ENCODE measurements at places on chromosomes 2 and 18.

DNA sequence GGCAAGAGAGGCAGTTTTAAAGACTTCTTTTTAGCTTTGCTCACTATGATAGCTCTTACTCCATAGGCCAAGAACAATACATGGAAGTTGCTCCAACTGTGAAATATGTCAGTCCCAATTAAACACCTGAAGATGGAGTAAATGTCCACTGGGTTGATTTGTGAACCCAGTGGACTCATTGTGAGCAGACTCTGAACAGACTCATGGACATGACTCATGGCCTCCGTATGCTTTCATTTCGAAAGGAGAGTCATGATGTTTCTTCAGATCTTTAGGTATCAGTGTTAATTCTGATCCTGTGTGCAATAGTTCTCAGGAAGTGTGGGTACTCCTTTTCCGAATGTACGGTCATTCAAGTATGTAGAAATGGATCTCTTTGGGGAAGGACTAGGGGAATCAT is 5.4 kb upstream of the CWC22 start:
- no peak for DNase-seq
- H3K27me3 ChIP-seq: no peaks in the 10 kb centered on the region
- H3K27ac ChIP-seq: no peak overlapping the region

- H3K36me3 ChIP-seq: no peaks in the 10 kb centered on the region
- no peak for DNase-seq
Observed at GRCh38 chr2:153971855-153972254, 100.1 kb downstream of the GALNT13 start.

GRCh38 chr2:141940709-141941108 is 190.1 kb downstream of the LRP1B start:
- H3K36me3 ChIP-seq: no peaks in the 10 kb centered on the region
- no peak overlapping the region for H3K4me3 ChIP-seq
- H3K4me1 ChIP-seq: no peaks in the 10 kb centered on the region
- H3K27me3 ChIP-seq: no peaks in the 10 kb centered on the region
- DNase-seq: no peak

DNA sequence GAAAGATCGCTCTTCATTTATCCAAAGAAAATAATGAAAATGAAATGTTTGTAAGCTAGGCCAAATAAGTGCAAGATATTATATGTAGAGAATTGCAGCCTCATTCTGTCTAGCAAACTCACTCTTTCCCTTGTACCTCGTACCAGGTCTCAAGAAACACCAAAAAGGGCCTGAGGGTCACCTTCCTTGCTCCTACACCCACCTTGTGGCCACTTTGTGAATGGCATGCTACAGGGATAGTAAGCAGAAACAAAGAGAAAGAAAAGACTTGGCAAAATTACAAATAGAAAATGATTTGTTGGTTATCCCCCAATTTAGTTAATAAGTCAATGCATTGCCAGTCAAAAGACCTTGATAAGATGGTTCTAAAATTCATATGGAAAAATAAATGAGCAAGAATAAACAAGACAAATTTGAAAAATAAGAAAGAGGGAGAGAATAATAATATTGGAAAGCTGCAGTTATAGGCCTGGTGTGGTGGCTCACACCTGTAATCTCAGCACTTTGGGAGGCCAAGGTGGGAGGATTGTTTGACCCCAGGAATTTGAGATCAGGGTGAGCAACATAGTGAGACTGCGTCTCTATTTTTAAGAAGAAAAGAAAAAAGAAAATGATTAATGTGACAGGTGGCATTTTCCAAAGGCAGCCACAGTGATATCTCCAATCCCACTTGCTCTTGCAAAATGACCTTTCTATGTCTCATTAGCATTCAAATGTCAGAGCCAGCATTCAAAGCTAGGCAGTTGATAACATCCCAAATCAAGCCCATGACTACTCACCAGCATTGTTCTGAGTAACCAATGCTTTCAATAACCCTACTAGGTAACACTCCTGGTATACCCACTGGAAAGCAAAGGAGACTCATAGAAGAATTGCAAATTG is 38.8 kb upstream of the BMP10 start:
- H3K4me3 ChIP-seq: no peak overlapping the region
- DNase-seq: peak; percentile 62
- peaks cover 33% of the 10 kb centered on the region for H3K4me1 ChIP-seq
- H3K36me3 ChIP-seq: peaks cover 3% of the 10 kb centered on the region
- H3K27me3 ChIP-seq: no peaks in the 10 kb centered on the region

DNA sequence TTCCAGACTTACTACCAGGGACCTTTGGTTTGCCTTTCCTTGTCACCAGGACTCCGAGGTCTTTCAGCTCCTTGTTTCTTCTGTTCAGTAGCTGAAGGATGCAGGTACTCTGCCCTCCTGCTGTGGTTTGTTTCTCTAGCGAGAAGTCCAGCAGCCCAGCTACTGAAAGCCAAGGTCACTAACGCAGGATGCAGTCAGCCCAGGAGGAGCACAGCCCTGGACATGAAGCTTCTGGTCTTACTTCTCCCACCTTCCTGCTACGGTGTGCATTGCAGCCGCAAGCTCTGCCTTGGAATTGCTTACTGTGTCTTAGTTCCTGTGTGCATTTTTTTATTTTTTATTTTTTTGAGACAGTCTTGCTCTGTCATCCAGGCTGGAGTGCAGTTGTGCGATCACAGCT is 62.4 kb downstream of the DGKD start:
- peak overlapping the region; percentile 18 for H3K27ac ChIP-seq
- no peak for DNase-seq
- H3K4me1 ChIP-seq: peaks cover 72% of the 10 kb centered on the region
- peaks cover 42% of the 10 kb centered on the region for H3K36me3 ChIP-seq
- H3K4me3 ChIP-seq: no peak overlapping the region

GRCh38 chr2:36322108-36322507 is 33.5 kb upstream of the CRIM1 start:
- no peak overlapping the region for H3K4me3 ChIP-seq
- H3K36me3 ChIP-seq: no peaks in the 10 kb centered on the region
- no peak overlapping the region for H3K27ac ChIP-seq

GRCh38 chr2:11019614-11020013 is 107.9 kb downstream of the KCNF1 start:
- no peak overlapping the region for H3K27ac ChIP-seq
- no peak for DNase-seq
- peaks cover 9% of the 10 kb centered on the region for H3K27me3 ChIP-seq
- H3K36me3 ChIP-seq: no peaks in the 10 kb centered on the region

DNA sequence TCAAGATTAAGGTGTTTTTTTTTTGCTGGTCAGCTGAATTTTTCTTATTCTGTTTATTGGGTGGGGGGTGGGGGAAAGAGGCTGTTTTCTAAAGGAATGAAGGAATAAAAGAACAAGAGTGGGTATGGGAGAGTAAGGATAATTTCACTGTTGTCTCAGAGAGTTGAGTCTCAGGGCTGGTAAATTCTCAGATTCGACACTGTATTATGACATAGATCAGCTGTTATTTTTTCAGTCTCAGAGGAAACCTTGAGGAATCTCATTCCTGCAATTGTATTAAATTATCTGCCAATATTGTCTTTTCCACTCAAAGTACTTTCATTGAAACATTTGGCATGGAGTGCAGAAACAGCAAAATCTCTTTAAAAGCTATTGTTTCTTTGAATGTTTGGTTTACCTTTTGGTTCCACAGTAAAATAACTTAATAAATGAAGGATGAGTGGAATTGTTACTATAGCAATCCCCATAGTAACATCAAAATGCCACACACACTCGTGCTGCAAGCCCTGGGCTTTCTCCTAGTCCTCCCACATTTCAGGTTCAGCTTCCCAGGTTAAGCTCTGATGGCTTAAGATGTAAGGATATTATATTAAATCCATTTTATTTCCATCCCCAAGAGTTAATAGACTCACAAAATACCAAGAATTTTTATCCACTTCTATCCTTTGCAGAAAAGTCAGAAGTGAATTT is 478.7 kb upstream of the TCF4 start:
- no peak overlapping the region for H3K27ac ChIP-seq
- H3K36me3 ChIP-seq: no peaks in the 10 kb centered on the region
- no peaks in the 10 kb centered on the region for H3K27me3 ChIP-seq
- no peak overlapping the region for H3K4me3 ChIP-seq
- H3K4me1 ChIP-seq: no peaks in the 10 kb centered on the region

- H3K4me3 ChIP-seq: no peak overlapping the region
- H3K36me3 ChIP-seq: peaks cover 5% of the 10 kb centered on the region
- peaks cover 1% of the 10 kb centered on the region for H3K27me3 ChIP-seq
Observed at GRCh38 chr2:61762292-61762691, 91.6 kb downstream of the FAM161A start.

- DNase-seq: no peak
- H3K36me3 ChIP-seq: no peaks in the 10 kb centered on the region
- H3K27ac ChIP-seq: no peak overlapping the region
- no peak overlapping the region for H3K4me3 ChIP-seq
Observed at GRCh38 chr2:227025510-227025909, 138.5 kb downstream of the COL4A4 start.

DNA sequence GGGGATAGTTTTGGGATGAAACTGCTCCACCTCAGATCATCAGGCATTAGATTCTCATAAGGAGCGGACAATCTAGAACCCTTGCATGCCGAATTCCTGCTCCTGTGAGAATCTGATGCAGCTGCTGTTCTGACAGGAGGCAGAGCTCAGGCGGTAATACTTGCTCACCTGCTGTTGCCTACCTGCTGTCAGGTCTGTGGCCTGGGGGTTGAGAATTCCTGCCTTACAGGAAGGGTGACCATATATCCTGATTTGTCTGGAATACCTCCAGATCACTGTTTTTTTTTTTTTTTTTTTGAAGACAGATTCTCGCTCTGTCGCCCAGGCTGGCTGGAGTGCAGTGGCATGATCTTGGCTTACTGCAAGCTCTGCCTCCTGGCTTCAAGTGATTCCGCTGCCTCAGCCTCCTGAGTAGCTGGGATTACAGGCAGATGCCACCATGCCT is 21.7 kb downstream of the ACSL3 start:
- H3K27ac ChIP-seq: no peak overlapping the region
- no peaks in the 10 kb centered on the region for H3K36me3 ChIP-seq
- peaks cover 19% of the 10 kb centered on the region for H3K4me1 ChIP-seq
- no peak for DNase-seq
- no peaks in the 10 kb centered on the region for H3K27me3 ChIP-seq
- no peak overlapping the region for H3K4me3 ChIP-seq

DNA sequence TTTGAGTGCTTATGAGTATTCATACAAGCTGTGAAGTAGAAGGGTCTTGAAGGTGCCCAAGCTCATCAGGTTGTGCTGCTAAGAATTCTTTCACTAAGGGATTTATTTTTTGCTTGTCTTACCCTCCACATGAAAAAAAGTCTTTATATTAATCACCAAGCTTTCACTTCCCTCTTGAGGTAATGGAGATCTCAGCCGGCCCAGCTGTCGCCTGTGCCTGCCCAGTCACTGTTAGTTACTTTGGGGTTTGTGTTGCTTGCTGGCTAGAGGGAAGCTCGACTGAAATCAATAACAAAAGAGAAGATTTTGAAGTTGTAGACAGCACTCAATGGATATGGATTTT is 21.9 kb downstream of the MC2R start:
- no peak for DNase-seq
- H3K36me3 ChIP-seq: no peaks in the 10 kb centered on the region
- no peak overlapping the region for H3K4me3 ChIP-seq
- no peaks in the 10 kb centered on the region for H3K27me3 ChIP-seq
- no peaks in the 10 kb centered on the region for H3K4me1 ChIP-seq

DNA sequence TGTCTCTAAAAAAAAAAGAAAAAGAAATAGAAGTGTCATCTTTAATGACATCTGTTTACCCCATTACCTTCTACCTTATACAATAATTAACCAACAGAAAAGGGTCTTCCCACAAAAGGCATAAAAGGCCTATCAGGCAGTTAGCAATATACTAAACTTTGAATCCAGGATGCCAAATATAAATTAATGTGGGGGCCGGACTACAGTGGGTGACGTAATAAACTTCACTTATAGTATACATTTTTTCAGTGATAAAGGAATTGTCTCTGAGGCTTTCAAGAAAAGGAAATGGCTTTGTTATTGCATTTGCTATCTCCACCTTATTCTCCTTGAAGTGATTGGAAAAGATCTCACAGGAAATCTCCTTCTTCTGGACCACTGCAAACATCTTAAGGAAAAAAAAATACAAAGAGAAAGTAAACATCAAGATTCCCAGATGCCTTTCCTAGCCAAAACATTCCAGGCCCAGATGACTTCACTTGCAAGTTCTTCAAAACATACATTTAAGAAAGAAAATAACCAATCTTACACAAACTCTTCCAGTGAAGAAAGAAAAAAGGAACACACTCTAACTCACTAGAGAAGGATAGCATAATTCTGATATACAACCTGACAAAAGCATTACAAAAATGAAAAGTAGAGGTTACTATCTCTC is 126.2 kb upstream of the CAB39 start:
- DNase-seq: no peak
- peaks cover 33% of the 10 kb centered on the region for H3K36me3 ChIP-seq
- peaks cover 46% of the 10 kb centered on the region for H3K4me1 ChIP-seq
- H3K4me3 ChIP-seq: no peak overlapping the region
- H3K27ac ChIP-seq: no peak overlapping the region

- no peaks in the 10 kb centered on the region for H3K36me3 ChIP-seq
- no peak overlapping the region for H3K4me3 ChIP-seq
- no peak overlapping the region for H3K27ac ChIP-seq
- no peaks in the 10 kb centered on the region for H3K4me1 ChIP-seq
- H3K27me3 ChIP-seq: peaks cover 24% of the 10 kb centered on the region
Observed at GRCh38 chr2:54360055-54360792, 95.9 kb upstream of the SPTBN1 start.

DNA sequence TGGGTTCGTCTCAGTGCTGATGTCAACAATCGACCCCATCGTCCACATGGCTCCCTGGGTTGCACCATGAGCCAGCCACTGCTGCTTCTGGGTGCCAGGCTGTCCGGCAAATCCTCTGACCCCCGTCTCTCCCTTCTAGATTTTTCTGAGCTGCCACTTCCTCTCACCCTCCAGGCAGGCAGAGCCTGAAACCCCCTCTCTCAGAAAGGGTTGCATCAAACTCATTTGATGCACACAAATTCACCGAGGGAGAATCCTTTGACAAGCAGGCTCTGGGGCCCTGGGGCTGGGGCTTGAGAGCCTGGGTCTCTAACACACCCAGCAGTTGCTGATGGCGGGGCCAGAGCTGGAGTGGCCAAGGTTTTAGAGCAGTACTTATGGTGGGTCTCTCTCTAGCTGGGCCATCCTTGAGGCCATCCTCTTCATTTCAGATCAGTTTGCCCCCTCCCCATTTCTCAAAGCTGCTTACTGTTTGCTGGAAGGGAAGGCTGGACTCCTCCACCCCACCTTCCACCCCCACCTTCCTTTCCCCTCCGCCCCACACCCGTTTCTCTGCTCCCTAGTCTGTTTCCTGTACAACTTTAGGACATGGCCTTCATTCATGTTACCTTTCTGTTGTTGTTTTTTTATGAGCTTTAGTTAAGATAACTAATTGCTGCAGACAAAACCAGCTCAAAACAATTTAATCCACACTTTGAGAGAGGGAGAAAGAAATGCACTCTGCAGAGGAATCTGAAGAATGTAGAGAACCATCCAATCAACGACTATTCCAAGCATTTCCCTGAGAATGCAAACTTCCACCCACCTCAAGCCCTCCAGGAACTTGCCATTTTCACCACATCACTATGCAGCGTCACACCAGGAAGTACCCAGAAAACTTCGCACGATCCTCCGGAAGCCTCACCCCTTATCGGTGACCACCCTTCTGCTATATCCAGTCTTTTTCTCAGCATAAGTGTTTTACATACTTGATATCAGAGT is 69.5 kb downstream of the ARL4C start:
- no peak for DNase-seq
- H3K27me3 ChIP-seq: no peaks in the 10 kb centered on the region
- peaks cover 69% of the 10 kb centered on the region for H3K4me1 ChIP-seq
- H3K4me3 ChIP-seq: peak overlapping the region; percentile 69
- peaks cover 4% of the 10 kb centered on the region for H3K36me3 ChIP-seq
